ENCODE measurements at places on chromosomes 6 and 20.

DNA sequence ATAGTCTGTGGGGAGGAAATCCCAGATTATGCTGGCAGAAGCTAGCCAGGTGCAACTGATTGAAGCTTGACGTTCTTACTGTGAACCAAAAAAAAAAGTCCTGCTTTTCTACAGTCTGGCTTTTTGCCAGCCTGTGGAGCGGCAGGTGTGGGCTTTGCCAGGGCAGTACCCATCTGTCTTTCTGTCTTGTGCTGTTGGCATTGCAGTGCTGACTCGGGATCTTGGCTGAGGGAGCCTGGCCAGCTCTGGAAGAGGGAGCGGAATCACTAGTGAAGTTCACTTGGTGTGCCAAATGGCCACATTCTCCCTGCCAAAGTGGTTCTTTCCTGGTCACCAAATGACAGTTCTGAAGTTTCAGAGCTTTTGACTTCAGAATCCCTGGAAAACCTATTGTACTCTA is 5.0 kb downstream of the KIF3B start:
- DNase-seq: peak; percentile 59

DNA sequence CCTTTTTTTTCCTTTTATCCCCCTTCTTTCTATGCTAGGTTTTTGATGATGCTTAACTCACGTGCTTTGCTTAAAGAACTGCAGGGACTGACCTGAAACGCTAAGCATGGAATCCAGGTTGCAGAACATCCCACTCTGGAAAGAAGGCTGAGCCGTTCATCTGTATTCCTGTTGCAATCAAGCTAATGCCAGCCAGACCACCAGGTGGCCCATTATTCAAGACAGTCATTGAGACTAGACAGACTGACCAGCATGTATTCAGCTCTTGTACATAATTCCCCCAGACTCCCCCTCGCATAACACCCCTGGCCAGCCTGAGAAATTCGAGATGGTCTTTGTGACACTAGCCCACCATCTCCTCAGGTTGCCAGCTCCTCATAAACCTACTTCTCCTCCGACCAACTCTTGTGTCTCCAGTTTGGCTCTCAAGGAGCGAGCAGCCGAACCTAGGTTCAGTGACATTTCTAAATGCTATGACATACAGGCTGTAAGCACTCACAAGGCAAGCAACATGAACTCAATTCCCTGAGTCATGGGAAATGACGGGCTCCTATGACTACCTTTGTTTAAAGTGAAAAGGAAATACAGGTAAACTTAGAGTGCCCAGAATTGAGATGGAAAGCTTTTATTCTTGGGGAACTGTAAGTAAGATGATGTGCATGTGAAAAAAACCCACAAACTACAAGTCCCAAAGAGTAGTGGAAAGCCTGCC is 309.3 kb upstream of the CDYL start:
- no peak for DNase-seq

- no peak for DNase-seq
These were observed 10.9 kb upstream of the MTRF1L start for GRCh38 chr6:153013438-153013837.

DNA sequence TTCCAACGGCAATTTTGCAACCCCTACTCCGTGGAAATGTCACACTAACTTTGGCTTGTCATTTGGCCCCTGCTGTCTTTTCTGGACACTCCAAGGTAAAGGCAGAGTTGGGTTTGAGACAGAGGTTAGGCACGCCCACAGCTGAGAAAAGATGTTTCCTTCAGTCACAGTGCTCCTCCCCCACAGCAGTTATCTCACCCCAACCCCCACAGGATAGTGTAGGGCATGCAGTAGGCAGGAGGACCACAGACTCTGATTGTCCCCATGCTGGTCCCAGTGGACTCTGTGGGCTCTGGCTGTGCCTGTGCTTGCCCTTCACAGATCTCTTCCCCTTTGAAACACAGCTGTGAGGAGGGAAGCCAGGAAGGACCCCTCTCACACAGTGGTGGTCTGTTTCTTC is 124.0 kb upstream of the CARMIL1 start:
- DNase-seq: no peak

DNA sequence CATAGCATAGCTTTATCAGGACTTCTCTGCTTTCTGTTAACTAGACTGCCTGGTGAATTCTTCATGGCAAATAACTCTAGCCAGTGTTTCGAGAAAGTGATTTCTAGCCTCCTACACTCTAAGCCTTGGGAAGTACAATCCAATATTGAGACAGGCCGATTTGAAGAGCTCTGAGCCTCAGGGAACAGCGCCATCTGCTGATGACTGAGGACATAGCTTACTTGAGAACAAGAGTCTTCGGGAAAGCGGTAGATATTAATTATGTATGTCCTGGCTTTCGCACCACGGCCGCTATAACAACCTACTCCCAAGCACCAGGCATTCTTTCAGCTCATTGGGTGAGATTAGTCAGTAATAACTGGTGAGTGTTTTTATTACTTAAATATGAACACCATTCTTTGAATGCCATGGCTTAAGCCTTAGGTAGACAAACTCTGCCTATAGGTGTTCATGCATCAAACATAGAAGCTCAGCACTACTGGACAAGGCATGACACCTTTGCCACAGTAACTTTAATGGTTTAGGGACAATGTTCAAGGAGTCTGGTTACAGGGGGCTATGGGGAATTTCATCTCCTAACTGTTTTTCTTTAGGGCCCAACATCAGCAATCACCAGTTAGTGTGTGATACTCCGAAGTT is 518.6 kb downstream of the BMP2 start:
- peak; percentile 59 for DNase-seq

DNA sequence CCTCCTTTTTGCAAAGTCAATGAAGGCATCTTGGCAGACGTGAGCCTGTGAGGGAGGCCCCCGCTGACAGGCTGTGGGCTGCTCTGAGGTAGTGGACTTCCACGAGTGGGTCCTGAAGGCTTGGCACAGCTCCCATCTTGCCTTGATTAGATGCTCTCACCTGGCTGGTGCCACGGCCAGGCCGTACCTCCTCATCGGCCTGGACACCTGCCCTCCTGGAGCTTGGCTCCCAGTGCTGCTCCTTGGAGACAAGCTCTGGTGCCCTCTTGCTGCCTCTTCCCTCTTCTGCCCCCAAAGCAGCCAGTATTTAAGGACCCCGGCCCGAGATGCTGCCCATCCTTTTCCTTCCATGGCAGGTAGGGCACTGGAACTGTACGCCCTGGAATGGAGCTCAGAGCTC is 93.5 kb downstream of the ERMARD start:
- no peak for DNase-seq

GRCh38 chr6:103872678-103873077 is 987.0 kb downstream of the HACE1 start:
- no peak for DNase-seq

GRCh38 chr6:169755162-169755561 is 3.7 kb downstream of the ERMARD start:
- no peak for DNase-seq

DNA sequence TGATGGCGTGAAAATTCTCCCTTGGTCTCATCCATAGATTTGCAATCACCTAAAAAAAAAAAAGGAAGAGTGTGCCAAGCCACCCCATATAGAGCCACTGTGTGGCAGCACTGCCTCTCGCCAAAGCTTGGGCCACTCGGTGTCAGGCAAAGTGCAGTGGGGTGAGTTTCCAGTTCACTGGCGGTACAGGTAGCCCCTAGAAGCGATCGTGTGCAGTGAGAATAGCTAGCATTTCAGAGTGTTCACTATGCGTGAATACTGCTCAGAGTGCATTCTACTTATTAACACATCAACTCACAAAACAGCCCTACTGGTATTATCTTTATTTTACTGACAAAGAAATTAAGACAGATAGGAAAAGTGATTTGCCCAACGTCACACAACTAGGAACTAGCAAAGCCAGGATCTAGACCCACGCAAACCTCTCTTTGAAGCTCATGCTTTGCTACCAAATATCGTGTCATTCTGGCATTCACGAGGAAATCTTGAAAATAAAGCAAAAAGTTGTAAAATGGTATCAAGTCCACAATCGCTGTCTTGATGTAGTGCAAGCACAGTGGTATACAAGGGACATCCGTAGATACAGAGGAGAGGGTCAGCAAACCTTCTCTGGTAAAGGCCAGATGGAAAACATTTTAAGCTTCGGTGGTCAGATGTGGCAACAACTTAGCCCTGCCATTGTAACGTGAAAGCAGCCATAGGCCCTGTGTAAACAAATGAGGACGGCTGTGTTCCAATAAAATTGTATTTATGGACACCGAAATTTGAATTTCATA is 10.4 kb upstream of the GCNT2 start:
- DNase-seq: no peak

DNA sequence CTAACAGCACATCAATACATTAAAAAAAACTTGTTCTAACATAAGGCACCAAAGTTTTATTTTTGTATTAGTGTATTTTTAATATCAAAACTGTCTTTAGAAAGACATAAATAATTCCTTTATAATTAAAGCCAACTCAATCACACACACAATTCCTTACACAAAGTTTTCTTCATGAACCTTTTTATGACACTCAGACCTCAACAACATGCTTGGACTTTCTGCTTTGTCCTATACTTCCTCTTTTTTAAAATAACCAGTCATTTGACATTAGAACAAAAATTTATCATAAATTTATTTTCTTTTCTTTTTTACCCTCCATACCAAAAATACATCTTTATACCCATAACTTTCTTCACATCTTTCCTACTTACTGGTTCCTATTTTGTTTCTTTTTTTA is 292.0 kb upstream of the ARID1B start:
- no peak for DNase-seq

DNA sequence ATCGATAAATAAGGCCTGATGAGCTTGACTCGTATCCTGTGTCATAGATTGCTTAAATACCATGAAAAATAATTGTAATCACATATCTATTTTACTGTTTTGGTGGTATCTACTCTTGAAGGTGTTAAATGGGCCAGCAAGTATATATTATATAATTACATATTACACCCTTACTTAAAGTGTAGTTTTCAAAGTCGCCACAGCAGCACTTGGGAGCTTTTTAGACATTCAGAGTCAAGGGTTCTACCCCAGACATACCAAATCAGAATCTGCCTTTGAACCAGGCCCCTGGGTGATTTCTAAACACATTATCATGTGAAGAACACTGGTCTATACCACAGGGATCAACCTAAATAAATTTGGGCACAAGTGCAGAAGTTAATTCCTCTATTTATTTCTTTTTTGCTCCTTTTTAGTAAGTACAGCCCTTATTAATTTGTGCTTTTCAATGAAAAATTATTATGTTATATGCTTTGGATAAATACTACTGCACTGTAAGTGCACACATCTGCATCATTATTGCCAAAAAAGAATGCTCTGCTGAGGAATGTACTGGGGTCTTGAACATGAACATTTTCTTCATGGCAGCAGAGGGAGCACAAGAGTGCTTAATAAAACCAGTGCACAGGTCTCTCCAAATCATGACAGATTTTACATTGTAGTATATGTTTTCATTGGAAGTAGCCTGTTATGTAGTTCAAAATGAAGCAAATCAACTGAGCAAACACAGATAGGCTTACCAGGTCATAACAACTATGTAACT is 3.1 kb upstream of the ATXN1 start:
- DNase-seq: no peak

DNA sequence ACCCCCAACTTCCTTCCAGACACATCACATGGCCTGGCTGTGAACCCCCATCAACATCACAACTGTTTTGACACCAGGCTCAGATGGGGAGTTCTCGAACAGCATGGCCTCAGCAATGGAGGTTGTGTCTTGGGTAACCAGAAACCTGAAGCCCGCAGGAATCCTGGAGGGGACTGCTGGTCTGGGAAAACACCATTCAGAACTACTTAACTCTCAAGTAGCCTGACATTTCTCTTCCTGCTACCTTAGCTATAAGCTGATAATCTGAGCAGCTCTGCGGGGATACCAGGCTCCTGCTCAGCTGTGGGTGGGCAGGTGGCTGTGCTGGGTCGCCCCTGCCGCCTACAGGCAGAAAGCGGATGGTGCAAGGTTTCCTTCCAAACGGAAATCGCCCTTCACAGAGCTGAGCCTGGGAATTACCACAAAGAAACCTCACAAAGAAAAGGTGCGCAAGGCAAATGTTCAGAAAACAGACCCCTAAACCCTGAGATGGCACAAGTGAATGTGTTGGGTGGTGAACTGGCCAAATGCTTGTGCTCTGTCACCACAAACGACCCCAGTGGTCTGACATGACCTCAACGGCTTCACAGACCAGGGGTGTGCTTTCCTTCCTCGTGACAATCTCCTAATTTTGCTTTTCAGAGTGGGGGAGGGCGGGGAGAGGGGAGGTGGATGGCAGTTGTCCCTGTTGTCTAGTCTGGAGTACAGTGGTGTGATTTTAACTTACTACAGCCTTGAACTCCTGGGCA is 29.5 kb downstream of the SNX5 start:
- peak; percentile 79 for DNase-seq

DNA sequence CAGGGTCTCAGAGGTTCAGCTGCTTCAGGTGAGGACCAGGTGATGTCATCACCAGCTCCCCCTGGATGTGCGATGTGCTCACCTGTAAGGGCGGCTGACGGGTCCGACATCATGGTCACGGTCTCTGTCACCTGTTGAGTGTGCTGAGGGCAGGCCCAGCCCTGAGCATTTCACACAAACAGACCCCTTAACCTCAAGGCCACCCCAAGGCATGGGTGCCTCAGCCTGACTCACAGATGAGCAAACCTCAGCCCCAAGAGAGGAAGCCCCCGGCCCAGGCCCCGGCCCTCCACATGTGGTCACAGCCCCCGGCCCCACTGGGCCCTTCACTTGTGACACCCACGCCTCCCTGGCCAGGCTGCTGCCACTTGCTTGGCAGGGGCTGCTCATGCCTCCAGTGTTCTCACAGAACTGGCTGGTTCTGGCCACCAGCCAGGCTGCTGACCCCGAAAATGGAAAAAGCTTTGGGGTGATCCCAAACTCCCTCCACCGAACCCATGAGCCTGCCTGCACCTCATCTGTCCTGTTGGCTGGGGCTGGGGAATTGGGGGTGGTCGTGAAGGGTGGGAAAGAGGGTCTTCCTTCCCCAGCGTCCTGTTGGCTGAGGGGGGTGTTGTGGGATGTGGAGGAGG is 33.3 kb downstream of the PRR18 start:
- no peak for DNase-seq

GRCh38 chr20:39253051-39253755 is 291.1 kb downstream of the DHX35 start:
- no peak for DNase-seq

DNA sequence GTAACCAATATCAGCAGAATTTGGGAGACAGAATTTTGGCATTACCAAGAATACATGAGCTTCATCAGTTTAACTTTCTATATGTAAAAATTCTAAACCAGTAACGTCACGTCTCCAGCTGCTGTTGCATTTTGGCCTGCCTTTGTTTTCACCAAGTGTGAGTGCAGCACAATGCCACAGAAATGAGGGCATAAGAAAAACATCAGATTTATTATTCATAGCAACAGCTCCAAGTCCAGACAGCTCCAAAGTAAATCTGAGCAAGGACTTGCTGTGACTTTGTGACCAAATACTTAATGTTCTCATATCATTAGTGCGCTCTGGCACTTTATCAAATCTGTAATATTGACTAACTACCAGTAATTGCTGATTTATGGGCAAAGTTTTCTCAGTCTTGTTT is 11.0 kb upstream of the FBXL4 start:
- DNase-seq: no peak

- DNase-seq: peak; percentile 71
These were observed 117.5 kb downstream of the GPX5 start for GRCh38 chr6:28643017-28643740.

DNA sequence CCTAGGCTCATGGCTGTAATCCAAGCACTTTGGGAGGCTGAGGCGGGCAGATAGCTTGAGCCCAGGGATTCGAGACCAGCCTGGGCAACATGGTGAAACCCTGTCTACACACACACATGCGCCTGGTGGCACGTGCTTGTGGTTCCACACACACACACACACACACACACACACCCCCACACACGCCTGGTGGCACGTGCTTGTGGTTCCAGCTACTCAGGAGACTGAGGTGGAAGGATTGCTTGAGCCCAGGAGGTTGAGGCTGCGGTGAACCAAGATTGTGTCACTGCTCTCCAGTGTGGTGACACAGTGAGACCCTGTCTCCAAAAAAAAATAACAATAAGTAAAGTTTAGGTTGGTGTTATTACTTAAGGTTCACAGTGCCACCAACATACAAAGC is 165.8 kb downstream of the ZFAND3 start:
- DNase-seq: peak; percentile 79
